ENCODE measurements at places on chromosomes 12 and 14.

GRCh38 chr12:112331886-112332285 lies 50.3 kb downstream of the HECTD4 start:
- DNase-seq = no peak

DNA sequence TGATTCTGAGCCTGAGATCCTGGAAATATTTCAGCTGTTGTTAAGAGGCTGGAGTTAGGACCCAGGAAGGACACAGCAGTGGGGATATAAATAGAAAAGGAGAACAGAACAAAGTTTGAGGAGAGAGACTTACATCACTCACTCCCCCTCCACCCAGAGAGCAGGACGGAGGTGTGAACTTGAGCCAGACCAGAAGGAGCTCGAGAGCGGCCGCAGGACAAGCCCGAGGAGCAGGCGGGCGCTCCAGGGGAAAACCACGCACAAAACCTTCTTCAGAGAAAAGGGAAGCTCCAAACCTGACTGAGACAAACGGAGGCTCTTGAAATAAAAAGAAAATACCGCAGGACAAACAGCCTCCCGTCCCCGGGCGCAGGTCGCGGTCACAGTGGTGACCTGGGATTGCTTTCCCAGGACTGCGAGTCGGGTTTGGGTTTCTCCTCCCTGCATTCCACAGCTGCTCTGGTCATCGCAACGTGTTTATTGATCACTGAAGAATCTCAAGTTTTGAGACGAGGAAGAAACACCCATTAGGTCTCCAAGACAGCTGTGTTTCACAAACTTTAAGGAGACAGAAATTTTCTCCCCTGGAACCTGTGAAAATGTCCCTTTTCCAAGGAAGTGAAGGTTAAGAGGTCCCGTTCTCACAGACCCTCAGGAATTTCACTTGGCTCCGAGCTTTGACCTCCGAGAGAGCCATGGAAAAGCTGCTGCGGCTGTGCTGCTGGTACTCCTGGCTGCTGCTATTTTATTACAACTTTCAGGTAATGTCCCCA lies at the start of gene ADGRD1:
Gene ADGRD1, plus strand, starts transcription at position 137 of the 773 bp plus-strand sequence. Its CDS starts 559 bp downstream, at position 696.
- DNase-seq = no peak

DNA sequence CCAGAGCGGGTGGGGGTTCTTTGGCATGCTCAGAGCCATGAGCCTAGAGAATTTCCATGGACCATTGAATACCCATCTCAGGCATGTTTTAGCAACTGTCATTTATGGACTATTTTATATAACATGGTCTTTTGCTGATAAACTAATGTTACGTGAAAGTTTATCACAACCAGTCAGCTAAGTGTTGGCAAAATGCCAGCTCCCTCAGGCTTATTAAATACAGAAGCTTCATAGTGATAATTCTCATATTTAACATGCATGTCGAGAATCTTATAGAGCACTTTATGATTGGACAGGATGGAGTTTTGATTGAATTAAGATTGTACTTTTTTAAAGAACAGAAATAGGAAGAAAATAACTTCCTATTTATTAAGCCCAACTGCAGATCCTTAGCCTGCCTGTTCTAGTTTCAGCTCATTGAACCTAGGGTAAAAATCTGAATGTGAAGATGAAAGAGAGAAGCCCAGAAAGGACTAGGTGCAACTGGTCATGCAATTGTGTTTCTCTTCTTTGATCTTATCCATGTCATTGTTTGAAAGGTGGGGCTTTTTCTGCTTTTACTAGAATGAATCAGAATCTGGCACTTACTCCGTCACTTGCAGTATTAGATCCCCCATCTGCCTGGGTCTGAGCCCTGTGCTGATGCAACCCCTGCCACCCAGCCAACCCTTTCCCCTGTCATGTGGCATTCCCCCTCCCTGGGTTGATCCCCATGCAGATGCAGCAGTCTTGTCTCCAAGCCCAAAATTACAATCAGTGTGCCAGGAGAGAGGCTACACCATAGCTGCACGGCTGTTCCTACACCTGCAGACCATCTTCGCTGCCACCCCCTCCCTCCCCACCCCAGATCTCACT lies 134.6 kb upstream of the EVL start:
- DNase-seq = no peak

- no peak for DNase-seq
Observed at GRCh38 chr12:131075194-131075593, 121.5 kb downstream of the ADGRD1 start.

DNA sequence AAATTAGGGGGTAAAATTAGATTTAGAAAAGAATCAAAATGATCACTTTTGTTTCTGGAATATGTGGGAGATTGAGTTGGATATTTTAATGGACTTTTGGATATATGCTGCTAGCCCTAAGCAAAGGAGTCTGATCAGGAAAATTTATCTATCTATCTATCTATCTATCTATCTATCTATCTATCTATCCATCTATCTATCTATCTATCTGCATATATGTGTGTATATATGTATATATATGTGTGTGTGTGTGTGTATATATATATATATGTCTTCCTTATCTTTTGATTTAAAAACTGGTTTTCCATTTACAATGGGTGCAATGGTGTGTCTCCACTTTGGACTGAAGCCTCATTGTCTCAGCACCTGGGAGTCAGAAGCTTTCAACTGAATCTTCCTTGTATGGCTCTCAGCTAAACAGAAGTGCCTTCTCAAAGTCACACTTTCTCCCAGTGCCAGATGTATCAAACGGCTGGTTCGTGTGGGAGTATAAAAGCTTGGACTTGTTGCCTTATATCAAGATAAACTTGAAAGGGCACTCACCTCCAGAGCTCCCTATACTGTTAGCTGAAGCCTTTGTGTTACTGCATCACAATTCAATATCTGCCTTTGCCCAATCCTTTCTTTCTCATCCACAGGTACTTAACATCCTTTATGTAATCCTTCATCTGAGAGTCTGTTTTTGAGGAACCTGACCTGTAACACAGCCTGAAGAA lies 31.6 kb upstream of the CD69 start:
- DNase-seq = no peak

GRCh38 chr14:85325134-85326017 lies 204.6 kb upstream of the FLRT2 start:
- peak; percentile 92 for DNase-seq

GRCh38 chr14:51564460-51564859 lies 87.2 kb upstream of the FRMD6 start:
- no peak for DNase-seq

DNA sequence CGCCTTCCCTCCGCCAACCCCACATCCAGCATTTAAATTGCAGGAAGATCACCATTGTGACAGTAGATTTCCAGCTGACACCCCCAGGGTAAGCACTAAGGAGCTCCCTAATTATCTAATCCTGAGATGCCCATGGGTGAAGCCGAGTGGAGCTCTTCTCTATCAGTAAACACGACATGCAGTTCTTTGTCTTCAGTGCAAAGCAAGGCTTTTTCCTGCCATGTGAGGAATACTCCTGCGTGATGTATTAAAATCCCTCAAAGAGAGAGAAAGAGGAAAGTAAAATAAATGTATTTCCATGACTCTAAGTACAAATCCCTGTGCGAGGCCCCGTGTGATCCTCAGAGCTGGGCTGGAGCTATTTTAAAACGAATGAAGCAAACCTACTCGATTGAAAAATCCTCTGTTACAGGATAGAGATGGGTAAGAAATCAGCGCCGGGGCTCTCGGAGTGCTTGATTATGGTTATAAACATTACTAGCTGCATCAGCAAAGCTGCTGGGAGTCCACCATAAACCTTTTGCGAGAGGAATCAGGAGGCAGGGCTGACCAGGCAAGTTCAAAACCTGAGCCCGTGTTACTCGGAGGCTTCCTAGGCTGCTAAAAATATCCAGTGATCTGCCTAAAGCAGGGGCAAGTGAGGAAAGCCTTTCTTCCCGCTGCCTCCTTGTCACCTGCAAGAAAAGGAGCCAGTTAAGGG lies 61.5 kb downstream of the MAP1LC3B2 start:
- no peak for DNase-seq

All from NCI-H2081 (cell line).